ENCODE measurements at places on chromosomes 2 and 18.

- no peak for DNase-seq
Measured at GRCh38 chr2:143936538-143936847, 583.4 kb downstream of the ZEB2 start.

DNA sequence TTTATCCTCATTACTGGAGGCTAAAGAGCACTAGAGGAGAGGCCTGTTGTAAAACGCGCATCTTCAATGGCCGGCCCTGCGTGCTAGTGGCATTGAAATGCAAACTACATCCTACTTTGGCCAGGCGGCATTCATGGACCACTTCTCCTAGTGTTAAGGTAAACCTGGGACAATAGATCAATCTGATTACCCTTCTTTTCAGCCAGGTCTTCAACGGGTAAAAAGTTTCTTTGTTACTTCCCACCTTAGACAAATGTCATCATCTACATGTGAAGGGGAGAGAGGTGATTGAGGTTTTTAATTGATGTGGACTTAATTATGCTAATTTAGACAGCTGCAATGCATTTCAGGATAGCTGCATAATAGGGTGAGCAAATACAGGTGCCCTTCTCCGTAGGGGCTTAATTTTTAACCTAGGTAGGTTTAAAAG lies 628.0 kb downstream of the ZEB2 start:
- no peak for DNase-seq

- no peak for DNase-seq
Measured at GRCh38 chr18:62318228-62319180, 6.6 kb upstream of the TNFRSF11A start.

GRCh38 chr2:227479865-227480475 lies 8.0 kb downstream of the AGFG1 start:
- DNase-seq, result peak; percentile 41

GRCh38 chr2:180618570-180618969 lies 361.8 kb upstream of the UBE2E3 start:
- DNase-seq, result peak; percentile 33

- no peak for DNase-seq
Measured at GRCh38 chr2:176492583-176492982, 223.3 kb downstream of the MTX2 start.

- DNase-seq, result no peak
Measured at GRCh38 chr2:202423139-202423538, 47.0 kb downstream of the BMPR2 start.

DNA sequence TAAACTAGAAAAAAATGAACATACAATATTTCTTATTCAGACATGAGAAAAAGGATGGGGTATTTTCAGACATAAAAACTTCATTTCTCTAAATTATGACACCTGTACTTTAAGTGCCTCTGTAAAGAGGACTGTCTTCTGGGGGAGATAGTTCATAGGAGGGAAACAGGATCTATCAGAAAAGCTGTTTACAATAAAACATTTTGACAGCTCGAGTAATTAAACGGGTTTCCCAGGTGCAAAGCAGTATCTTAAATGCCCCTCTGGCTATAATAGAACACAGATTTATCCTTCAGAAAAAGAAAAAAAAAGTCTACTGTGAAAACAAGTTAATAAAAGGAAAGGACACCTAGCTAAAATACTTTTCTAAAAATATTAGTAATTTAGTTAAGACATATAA lies 311.4 kb upstream of the UBE2E3 start:
- DNase-seq, result no peak

GRCh38 chr18:72342933-72343332 lies 201.2 kb downstream of the CBLN2 start:
- DNase-seq, result peak; percentile 76

DNA sequence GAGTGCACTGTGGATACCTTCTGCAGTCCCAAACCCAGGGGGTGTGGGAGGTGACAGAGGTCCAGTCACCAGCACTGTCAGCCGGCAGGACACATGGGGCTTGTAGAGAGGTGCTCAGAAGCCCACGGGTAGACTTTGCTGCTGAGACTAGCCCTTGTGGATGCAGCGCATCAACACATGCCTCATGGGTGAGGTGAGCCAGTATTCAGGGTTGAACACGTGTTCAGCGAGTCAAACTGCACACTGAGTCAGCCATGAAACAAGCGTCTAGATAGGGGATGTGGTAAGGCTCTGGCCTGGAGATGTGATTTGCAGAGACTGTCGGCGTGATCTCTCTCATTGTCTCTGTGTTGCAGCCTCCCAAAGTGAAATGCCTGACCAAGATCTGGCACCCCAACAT lies 35.8 kb upstream of the SCLY start:
- DNase-seq, result peak; percentile 34

- no peak for DNase-seq
Measured at GRCh38 chr18:41744421-41745030, 210.5 kb upstream of the PIK3C3 start.

GRCh38 chr2:241901500-241902351 lies 32.2 kb downstream of the RTP5 start:
- no peak for DNase-seq

- DNase-seq, result no peak
Measured at GRCh38 chr18:78618726-78619125, 360.9 kb upstream of the SALL3 start.

GRCh38 chr2:223494496-223494895 lies 107.7 kb downstream of the SCG2 start:
- DNase-seq, result no peak

- DNase-seq, result no peak
Measured at GRCh38 chr2:179772346-179772745, 89.1 kb downstream of the ZNF385B start.

GRCh38 chr2:202122980-202123720 lies 50.1 kb downstream of the KIAA2012 start:
- DNase-seq, result no peak
